ENCODE measurements at places on chromosomes 3 and 15. TPM values are rescaled to one million over a fixed set of nuclear protein-coding genes. Genes with fewer than 3 reads are reported as not detected.

Gene CKMT1A
- total RNA-seq: 1.9 TPM

Gene ZNF619
- total RNA-seq: 1.4 TPM

Gene ABI3BP
- not detected for total RNA-seq

Gene NR2F2
- total RNA-seq: 12.6 TPM

Gene STX19
- total RNA-seq: 1.3 TPM

Gene MORC1
- not detected for total RNA-seq

Gene GASK1A
- not detected for total RNA-seq

Gene ALS2CL
- total RNA-seq: 13.2 TPM

- DNase-seq: no peak
Observed at GRCh38 chr3:112656043-112656442, 15.1 kb upstream of the CCDC80 start.

DNA sequence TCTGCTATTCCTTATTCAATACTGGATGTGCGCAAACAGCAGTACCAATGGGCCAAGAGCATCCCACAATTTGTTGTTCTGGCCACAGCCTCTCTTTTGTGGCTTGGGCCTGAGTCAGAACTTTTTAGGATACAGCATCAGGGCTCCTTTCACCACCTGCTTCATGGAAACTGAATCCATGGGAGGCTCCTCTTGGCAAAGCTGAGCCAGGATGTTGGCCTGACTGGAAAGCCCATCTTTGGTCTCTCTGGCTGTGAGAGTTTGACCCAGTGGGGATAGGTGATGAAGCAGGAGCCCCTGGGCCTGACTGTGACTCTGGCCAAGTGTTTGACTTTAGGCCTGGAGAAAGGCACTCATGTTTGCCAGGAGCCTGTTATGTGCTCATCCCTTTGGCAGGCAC lies 27.6 kb downstream of the IL16 start:
- DNase-seq: no peak

GRCh38 chr3:146655333-146655996 lies 50.3 kb upstream of the PLSCR5 start:
- no peak for DNase-seq

DNA sequence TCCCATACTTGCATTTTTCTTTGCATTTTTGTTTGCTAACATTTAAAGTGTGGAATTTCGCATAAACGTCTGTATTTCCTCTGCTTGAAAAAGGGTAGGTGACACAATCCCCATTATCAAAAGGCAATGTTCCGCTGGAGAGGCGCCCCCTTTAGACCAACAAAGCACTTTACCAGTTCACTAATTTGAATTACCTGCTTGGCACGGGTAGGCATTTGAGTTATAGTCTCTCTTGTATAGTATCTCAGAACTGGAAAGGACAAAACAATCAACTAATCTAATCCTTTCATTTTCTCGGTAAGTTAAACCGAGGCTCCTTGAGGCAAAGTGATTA lies 775 bp upstream of the CCDC39 start:
- no peak for DNase-seq

- DNase-seq: no peak
Observed at GRCh38 chr3:183268366-183268765, 15.3 kb downstream of the B3GNT5 start.

DNA sequence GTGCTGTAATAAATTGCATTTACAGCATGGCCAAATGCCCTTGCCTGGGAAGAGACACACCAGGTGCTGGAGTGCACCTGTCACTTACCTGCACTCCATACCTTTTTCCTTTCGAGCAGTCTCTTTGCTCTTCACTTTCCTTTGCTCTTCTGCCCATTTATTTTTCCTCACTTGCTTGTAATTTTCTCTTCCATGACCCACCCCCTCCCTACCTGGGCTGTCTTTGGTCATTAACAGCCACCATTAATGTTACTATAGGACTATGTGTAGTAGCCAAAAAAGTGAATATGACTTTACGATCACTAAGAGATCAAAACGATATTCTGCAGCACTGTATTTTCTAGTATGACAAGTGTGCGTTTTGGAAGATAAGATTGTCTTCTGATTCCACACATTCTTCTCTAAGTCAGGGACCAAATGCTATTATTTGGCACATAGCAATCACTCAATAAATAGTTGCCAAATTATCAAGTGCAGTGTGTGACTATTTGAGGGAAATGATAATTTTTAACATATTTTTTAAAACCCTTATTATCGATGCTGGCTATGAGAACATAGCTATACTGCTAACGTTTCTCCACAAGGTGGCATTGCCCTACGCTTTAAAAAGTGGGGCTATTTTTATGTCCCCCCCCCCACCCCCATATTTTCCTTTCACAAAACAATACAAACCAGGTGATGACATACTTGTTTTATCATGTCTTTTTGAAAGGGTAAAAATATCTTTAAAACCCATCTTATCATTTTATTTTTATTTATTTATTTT lies 114.4 kb downstream of the GHSR start:
- no peak for DNase-seq

- peak; percentile 34 for DNase-seq
Observed at GRCh38 chr3:32780735-32781210, 37.0 kb upstream of the TRIM71 start.

GRCh38 chr15:33621141-33621540 lies 310.4 kb downstream of the RYR3 start:
- no peak for DNase-seq

DNA sequence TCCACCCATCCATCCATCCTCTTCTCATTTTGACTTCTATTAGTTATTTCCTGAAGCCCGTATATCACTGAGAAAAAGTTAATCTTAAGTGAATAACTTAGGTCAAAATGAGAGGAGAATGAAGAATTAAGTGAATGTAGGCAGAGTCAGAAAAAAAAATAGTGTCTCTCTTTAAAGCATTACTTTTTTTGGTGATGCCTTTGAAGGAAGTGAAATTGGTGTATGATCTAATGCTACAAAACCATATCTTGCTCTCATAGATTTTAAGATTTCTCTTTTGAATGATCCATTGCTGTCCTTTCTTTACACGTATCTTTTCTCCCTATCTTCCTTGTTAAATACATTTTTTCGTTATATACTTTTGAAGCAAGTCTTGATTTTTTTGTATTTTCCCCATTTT lies 23.4 kb downstream of the FNDC3B start:
- no peak for DNase-seq

- no peak for DNase-seq
Observed at GRCh38 chr3:97817965-97818364, 3.8 kb upstream of the CRYBG3 start.

GRCh38 chr3:122003606-122004005 lies 18.4 kb downstream of the ILDR1 start:
- DNase-seq: no peak

DNA sequence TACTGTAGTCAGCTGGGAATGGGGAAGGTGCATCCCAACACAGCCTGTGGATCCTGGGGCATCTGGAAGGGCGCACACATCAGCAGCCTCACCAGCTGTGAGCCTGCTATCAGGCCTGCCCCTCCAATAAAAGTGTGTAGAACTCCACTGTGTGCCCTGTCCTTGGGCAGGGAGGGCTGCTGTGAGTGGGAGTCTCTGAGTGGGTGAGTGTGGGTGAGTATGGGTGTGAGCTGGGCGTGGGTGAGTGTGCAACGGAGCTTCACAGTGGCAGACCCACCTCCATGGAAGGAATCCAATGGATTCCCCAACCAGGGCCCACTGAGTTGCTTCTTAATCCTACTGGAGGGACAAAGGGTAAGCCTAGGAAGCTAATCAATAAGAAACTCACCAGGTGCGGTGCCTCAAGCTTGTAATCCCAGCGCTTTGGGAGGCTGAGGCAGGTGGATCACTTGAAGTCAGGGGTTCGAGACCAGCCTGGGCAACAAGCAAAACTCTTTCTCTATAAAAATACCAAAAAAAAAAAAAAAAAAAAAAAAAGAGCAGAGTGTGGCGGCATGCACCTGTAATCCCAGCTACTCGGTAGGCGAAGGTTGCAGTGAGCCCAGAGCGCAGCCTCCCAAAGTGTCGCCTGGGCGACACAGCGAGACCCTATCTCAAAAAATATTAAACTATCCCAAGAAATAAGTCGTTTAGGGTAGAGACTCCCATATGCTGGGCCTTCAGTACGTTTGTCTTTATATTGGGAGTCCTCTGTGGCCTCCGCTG lies 555 bp upstream of the RCCD1 start:
- DNase-seq: no peak

GRCh38 chr3:26369133-26369532 lies 253.4 kb upstream of the LRRC3B start:
- peak; percentile 1 for DNase-seq

- DNase-seq: no peak
Observed at GRCh38 chr3:183690402-183690995, 7.1 kb upstream of the YEATS2 start.

- DNase-seq: no peak
Observed at GRCh38 chr15:56786966-56787365, 53.7 kb upstream of the ZNF280D start.

DNA sequence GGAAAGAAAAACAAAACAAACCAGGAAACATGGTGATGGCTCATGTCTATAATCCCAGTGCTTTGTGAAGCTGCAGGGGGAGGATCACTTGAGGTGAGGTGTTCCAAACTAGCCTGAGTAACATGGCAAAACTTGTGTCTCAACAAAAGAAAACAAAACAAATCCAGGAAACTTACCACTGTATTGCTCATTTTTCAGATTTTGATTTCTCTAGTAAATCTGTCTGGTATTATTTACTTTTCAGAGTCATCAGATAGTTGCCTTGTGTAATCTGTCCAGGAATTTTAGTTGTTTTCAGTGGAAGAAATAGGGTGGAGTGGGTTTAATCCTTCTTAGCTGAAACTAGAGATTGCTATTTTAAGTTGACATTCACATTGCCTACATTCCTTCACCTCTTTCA lies 91.8 kb upstream of the ALCAM start:
- DNase-seq: no peak

DNA sequence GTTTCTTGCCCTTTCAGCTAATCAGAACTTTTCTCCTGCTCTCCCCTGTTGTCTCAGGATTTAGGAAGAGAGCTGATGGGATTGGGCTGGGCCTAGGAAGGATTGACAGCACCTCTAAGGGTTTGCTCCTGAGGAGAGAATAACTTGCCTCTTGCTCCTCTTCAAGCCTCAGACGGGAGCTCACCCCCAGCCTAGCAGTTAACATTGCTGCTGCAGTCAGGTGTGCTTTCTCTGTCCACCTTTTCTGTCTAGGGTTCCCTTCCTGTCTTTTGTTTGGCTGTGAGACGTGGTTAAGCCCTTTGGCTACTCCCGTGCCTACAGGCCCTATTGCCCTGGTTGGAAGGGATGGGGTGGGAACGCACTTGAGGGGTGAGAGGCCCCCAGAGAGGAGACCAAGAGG lies 20.1 kb downstream of the TMEM108 start:
- DNase-seq: no peak

DNA sequence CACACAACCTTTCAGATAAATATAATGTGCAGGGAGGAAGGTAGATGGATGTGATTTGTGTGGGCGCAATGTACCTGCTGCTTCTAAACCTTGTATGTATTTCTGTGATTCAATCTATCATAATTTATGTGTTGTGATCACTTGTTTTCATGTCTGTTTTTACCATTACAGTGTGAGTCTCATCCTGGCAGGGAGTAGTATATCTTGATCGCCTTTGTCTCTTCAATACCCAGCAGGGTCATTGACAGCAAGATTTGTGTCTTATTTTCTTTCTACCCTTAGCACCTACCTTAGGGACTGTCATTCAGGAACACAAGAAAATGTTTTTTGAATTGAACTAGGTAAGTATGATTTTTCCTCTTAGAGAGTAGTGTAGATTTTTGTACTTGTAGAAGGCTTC lies 83.7 kb upstream of the SELENOK start:
- no peak for DNase-seq

Measured in HT-29 (cell line).